ENCODE measurements at places on chromosomes 4 and X.

DNA sequence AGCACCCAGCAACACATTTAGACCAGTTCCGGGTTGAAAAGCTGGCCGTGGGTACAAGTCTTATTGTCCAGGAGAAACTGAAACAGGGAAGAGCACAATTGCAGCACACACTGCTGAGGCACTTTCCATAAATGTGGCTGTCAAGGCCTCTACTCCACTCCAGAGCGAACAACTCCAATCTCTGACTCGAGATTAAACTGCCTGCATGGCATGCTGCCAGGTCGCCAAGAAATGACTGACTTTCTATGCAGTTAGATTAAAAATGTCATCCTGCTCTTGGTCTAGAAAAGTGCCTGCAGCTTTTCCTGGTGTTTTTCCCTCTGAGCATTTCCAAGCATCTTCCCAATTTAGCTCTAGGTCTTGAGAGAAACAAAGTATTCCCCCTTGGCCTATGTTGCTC is 260.6 kb upstream of the EMCN start:
- no peak for DNase-seq

DNA sequence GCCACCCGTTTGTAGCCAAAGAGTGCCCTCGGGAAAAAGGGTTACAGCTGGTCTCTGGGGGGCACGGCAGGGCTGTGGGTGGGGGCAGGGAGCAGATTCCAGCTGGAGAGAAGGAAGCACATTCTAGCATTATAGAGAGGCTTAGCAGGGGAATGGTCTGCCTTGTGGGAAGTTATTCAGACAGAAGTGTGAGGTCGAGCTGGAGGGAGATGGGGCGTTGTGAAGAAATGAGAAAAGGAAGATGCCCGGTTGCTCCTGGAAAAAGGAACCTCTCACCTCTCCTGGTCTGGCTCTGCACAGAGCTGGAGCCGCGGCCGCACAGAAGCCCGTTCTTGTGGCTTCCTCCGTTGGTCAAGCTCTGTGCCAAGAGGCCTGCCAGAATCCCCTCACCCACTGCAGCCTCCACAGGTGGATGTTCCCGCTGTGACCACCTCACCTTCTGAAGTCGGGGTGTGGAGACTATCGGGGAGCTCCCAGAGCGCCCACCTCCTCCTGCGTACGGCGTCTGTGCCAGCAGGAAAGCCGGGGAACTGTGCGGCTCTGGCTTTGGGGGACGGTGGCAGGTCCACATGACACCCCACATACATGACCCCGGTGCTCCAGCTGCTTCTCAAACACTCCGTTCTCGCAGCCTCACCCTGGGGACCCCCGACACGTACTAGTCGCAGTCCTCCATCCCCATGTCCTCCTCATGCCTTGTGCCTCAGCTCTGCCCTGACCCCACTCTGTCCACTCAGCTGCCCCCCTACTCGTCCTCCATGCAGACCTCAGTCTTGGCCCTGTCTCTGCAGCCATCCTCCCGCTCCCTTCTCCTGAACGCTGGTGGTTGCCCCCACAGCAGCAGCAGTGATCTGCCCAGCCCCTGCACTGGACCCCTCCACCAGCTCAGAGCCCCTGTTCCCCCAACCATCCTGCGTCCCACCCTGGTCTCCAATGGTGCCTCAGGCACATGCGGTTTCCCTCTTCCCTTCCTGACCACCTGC is 52.2 kb upstream of the HGFAC start:
- no peak for DNase-seq

GRCh38 chr4:37682701-37683401 is 3.3 kb downstream of the RELL1 start:
- no peak for DNase-seq

DNA sequence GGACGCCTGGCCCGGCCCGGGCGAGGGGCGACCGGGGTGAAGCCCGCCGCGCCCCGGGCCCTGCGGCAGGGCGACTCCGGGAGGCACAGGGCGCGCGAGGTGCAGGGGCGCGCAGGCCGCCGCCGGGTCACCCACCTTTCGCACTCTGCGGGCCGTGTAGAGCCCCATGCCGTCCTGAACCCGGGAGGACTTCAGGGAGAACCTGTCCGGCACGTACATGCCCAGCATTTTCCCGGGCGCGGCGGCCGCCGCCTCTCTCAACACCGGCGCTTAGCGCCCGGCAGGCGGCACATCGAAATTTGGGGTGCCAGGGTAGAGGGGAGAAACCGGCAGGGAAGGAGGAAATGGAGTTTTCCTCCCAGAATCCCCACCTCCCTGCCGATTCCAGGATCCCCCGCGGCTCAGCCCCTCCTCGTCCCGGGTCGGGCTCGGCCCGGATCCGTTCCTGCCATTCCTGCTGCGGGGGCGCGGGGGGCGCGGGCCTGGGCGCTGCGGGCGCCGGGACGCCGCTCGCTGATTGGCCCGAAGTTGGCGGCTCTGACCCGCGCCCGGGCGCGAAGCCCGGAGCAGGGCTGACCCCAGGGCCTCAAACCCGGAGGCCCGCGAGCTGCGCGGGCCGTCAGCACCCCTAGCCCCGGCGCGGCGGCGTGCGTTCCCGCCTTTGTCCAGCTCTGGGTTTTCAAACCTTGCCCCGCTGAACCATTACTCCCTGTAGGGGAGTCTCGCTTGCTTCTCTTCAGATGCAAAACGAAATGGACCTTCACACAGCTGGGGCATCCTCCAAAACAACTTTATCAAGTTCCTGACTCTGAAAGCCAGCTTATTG is at the start of gene PRDM5:
TSS of gene PRDM5 (minus strand) at position 346 of the 826 bp plus-strand sequence. CDS start at position 228, 118 bp downstream.
- DNase-seq: peak; percentile 45

- DNase-seq: no peak
Observed at GRCh38 chr4:57048590-57049304, 61.4 kb downstream of the IGFBP7 start.

- DNase-seq: no peak
Observed at GRCh38 chrX:118212817-118213183, 96.2 kb upstream of the KLHL13 start.

GRCh38 chr4:78863991-78864390 is 75.2 kb downstream of the PAQR3 start:
- DNase-seq: no peak

DNA sequence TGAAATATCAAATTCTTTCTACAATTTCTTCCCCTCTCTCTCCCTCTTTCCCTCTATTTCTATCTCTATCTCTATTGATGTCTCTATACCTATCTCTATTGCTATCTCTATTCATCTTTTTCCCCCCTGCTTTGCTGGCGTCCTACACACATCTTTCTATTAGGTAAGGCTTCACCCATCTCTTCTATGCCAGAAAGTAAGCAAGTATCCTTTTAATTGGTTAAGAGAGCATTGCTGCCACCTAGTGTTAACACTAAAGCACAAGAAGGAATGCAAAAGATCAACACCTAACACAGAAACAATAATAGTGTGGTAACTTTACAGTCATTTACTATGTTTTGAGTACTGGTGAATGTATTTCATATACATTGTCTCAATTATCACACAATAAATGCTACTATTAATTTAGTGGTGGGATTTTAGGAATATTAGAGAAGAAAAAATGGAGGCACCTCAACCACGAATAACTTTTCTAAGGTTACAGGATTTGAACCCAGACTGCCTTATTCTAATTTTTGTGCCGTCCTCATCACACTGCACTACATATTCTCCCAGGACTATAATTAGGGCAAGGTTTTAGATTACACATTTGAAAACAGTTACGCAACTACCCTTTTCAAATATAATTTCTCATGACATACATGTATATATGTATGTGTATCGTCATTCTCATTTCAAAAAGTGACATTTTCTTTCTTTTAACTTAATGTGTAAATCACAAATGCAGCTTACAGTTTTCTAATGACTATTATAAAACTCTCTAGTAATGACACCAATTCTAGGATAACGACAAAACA is 3.7 kb upstream of the C4orf36 start:
- DNase-seq: no peak

DNA sequence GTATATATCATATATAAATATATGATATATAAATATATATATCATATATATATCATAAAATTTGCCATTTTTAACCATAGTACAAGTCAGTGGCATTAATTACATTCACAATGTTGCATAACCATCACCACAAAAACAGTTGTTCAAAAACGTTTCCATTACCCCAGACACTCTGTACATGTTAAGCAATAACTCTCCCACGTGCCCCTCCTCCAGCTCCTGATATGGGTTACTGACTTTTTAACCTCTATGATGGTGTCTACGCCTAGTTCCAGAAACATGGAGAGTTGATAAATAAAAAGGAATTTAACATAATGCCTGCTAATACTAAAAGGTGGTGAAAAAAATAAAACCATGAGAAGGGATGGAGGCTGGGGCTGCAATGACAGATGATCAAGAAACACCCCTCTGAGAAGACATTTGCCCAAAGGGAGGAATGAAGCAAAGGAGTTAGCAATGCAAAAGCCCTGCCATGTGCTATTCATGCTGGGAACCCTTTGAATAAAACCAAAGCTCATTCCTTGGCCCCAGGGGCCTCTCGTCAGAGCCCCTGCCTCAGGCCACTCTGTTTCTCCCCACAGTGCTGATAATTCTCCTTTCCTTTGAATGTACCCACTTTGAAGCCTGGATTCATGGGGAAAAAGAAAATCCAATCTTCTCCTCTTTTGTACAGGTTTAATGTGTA is 144.3 kb downstream of the NWD2 start:
- no peak for DNase-seq

DNA sequence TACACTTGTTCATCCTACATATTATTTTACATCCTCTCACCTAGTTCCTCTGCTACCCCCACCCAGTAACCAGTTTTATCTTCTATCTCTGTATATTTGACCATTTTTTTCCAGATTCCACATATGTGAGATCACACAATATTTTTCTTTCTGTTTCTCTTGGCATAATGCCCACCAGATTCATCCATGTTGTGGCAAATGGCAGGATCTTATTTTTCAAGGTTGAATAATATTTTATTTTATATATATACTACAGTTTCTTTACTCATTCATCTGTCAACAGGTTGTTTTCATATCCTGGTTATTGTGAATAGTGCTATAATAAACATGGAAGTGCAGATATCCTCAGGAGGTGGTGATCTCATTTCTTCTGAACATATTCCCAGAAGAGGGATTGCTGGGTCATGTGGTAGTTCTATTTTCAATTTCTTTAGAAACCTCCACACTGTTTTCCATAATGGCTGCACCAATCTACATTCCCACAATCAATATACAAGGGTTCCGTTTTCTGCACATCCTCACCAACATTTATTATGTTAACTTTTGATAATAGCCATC is 48.2 kb downstream of the THAP9 start:
- no peak for DNase-seq

DNA sequence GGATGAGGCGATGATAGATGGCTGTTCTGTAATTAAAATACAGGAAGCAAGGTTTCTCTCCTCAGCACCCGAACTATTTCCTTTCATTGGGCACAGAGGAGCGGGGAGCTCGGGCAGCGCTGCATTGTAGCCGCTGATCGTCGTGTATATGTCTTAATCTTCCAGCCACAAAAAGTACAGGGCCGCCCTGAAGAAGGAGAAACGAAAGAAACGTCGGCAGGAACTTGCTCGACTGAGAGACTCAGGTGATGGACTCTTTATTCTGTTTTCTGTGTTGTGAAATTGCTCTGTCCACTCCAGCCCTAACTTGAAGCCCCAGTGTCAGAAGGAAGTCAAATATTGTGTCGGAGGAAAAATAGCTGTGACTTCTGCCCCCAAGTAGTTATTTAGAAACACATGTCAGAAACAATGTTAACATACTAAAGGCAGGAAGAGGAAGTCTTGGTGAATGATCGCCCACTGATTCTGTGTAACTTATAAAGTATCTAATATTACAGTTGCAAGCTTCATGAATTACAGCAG is 546 bp downstream of the ZRSR2 start:
- no peak for DNase-seq

DNA sequence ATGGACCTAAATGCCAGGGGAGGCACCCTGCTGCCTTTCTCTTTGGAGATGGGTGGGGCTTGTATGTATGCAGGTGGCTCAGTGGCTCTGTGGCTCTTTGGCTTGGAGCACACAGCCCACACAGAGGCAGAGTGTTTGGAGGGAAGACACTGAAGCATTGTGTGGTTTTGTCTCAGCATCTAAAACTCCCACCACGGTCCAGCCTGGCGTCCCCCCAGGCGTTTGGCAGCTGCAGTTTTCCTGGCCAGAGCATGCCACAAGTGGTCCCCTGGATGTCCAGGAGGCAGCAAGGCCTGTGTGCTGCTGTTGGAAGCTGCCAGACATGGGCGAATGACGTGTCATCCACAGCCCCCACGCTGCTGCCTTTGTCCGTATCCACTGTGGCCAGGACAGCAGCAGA is 32.2 kb upstream of the PSAPL1 start:
- no peak for DNase-seq

GRCh38 chr4:153131596-153131995 is 72.6 kb upstream of the TRIM2 start:
- DNase-seq: no peak

DNA sequence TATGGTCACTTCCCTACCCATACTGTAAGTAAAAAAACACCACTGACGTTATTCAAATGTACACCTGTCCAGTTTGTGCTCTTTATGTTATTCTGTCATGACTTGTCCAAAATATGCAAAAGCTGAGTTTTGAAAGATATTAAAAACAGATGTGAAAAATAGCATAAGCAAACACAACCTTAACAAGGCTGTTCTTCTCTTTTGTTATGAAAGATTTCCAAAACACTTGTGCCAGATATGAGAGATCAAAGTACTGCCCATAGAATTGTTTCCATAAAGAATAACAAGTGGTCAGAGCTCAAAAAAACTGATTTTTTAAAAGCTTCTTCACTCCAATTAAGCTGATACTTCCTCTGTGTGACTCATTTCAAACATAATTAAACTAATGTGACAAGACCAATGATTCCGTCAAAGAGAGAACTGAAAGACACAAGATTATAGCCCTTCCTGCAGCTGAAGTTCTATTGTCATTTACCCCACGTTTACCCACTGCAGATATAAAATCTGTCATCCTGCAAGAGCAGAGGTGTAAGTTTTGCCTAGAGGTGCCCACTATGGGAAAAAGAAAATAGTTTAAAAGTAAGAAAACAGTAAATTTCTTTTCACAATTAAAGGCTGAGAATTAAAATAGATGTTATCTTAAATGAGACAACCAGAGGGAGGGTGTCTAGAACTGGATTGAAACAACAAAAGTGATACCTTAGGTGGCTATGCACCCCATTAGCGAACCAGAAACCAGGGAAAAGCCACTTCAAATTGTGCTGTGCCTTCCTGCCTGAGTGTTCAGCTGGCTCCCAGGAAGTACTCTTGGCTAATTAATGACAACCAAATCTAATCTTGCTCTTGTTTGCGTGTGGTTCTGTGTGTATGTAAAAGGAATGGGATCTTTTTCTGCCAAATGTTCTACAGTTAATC is 30.1 kb downstream of the RASSF6 start:
- DNase-seq: no peak

GRCh38 chrX:71095033-71095432 is 618 bp upstream of the FOXO4 start:
- DNase-seq: no peak

- DNase-seq: no peak
Observed at GRCh38 chrX:110245011-110245410, 72.9 kb downstream of the AMMECR1 start.

- DNase-seq: no peak
Observed at GRCh38 chr4:176885224-176885623, 92.5 kb upstream of the VEGFC start.

- no peak for DNase-seq
Observed at GRCh38 chr4:27176400-27176799, 315.8 kb downstream of the STIM2 start.
